ENCODE measurements at places on chromosomes 3 and 15.

DNA sequence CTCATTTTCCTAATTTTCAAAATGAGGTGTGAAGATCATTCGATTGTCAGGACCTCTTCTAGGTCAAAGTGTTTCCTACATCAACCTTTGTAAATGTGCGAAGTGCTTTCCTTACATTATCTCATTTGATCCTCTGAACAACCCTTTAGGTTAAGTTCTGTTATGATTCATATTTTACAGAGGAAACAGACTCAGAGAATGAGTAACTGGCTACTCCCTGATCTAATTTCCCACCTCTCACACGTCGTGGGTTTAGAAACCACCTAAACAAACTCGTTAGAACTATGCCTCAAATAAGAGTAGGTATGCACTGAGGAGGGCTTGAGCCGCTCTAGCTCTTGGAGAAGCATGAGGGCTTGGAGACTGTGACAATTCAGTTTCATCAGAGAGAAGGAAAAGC lies 148.6 kb downstream of the CD47 start:
- DNase-seq, result no peak

DNA sequence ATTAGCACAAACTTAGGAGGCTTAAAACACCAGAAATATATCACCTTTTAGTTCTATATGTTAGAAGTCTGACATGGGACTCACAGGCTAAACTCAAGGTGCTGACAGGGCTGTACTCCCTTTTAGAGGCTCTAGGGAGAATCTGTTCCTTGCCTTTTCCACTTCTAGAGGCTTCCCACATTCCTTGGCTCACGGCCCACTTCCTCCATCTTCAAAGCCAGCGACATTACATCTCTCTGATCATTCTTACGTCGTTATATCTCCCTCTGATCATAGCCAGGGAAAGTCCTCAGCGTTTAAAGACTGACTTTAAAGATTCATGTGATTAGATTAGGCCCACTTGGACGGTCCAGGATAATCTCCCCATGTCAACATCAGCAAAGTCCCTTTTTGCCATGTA lies 166.3 kb downstream of the GREM1 start:
- no peak for DNase-seq

DNA sequence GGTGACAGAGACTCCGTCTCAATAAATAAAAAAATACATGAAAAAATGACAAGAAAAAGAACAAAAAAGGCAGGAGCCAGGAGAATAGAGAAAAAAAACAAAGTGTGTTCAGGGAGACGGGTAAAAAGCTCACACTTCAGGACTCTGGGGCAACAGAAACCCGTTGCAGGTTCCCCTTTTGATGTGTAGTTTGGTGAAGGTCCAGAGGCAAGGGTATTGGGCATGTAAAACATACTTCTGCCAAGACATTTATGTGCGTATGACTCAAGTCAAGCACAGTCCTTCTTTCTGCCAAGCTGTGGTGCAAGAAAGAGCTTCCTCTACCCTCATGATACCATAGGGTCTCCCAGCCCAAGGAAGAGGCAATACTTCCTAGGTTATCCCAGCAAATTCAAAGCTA lies 33.4 kb upstream of the STRIT1 start:
- no peak for DNase-seq

DNA sequence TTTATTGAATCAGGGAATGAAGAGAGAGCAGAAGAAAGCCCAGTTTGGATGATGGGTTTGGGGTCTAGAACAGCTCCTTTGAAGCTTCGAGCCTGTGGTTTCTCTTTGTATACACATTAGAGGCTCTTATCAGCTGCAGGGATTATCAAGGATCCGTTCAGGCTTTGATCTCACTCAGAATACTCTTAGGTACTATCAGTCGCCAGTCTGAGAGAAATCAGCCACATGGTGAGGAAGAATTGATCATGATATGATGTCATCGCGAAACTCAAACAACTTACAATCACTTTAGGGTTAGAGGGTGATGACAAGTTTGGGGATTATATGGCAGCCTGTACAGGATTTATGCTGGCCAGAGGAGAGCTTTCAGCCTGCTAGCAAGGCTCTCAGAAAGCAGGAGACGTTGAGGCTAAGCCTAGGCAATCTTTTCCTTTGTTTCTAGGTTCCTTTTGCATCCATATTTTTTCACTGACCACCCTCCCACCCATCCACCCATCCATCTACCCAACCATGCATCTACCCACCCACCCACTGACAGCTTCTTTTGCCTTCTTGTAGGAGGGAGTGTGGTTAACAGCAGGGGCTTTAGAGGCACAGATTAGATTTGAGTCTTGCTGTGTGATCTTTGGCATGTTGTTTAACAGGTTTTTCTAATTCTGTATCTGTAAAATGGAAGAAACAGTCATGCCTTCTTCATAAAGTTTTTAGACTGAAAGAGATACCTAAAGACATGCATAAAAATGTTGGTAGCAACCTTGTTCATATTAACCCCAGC lies 330.4 kb upstream of the LRRFIP2 start:
- no peak for DNase-seq

DNA sequence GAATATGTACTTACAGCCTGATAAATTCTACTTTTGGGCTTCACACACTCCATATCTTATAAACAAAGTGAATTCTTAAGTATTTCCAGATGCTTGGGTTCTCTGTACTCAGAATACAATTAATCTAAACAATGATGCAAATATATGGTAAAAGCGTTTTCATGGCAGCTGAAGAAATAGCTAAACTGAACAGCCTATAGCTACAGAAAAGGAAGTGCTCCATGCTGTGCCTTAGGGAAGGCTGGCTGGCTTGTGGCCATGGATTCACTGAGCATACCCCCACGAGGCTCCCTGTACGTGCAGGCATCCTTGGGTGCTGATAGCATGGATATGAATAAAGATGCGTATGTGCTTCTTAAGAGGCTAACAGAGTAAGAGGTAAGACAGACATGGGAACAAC lies 264.0 kb downstream of the KLF13 start:
- DNase-seq, result no peak

DNA sequence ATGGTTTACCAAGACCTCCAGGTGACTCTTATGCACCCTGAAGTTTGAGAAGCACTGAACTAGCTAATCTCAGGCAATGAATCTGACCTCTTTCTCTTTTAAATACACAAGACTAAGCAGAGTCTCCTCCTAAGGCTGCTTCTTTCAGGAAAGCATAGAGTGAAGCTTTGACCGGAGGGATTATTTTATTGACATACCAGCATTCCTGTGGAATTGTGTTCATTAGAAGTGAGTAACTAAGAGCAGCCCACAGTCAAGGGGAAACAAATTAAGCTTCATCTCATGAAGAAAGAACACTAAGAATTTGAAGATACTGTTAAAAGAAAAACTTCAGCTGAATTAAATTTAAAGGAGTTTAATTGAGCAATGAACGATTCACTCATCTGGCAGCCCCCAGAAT lies 963.5 kb downstream of the NTRK3 start:
- no peak for DNase-seq

GRCh38 chr15:76234337-76234889 lies 76.9 kb downstream of the ETFA start:
- DNase-seq, result no peak

GRCh38 chr3:97940034-97940433 lies 32.2 kb downstream of the RIOX2 start:
- no peak for DNase-seq

GRCh38 chr15:93454788-93455187 lies 365.8 kb upstream of the RGMA start:
- DNase-seq, result no peak

DNA sequence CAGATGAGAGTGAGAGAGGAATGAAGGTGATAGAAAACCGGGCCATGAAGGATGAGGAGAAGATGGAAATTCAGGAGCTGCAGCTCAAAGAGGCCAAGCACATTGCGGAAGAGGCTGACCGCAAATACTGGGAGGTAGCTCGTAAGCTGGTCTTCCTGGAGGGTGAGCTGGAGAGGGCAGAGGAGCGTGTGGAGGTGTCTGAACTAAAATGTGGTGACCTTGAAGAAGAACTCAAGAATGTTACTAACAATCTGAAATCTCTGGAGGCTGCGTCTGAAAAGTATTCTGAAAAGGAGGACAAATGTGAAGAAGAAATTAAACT lies 88.9 kb downstream of the EOMES start:
- no peak for DNase-seq

DNA sequence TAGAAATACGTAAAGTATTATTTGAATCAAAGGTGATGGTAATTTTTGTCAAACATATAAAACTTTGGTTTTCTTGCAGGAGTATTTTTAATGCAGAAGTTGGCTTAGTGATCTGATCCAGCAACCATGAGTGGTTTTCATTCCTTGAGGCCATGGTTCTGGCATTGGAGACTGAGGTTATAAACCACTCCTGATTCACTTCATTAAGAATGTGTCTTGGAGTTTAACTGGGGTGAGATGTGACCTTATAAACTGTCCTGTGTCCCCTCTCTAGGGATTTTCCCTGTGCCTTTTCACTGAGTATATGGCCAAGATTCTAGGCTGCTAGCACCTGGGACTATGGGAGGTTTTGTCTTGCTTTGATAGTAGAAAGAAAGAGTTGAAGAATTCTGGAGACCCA lies 94.3 kb downstream of the RYR3 start:
- DNase-seq, result no peak
